ENCODE measurements at places on chromosomes 5 and 9.

- DNase-seq, result no peak
These were observed 2.9 kb downstream of the OR2V1 start for GRCh38 chr5:181127907-181128626.

DNA sequence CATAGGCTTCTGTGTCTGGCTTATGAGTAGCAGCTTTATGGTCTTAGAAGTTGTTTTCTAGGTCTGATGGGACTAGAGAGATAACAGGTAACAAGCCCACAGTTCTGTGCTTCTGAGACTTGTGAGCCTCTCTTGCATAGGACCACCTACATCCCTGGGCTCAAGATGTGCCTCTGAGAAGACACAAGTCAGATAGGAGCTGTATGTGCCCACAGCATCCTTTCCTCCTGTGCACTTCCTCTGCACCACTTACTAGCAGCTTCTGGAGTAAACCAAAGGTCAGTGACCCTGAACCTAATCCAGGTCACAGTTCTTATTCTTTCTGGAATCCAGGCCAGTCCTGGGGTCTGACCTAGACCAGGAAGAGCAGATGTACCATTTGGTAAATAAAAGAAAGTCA, 40.0 kb downstream of the GALNT10 start:
- no peak for DNase-seq

DNA sequence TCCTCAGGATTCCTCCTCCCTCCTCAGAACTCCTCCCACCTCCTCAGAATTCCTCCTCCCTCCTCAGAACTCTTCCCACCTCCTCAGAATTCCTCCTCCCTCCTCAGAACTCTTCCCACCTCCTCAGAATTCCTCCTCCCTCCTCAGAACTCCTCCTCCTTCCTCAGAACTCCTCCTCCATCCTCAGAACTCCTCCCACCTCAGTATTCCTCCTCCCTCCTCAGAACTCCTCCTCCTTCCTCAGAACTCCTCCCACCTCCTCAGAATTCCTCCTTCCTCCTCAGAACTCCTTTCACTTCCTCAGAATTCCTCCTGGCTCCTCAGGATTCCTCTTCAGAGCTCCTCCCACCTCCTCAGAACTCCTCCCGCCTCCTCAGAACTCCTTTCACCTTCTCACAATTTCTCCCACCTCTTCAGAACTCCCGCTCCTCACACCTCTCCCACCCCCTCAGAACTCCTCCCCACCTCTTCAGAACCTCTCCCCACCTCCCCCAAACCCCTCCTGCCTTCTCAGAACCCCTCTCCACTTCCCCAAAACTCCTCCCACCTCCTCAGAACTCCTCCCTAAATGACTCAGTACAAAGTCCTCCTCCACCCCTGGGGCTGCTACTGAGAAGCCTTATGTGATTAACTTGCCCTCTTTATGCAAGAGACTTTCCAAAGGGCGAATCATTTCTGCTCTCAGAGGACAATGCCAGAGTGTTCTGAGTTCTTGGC, 23.2 kb downstream of the SLC46A2 start:
- DNase-seq, result peak; percentile 97

DNA sequence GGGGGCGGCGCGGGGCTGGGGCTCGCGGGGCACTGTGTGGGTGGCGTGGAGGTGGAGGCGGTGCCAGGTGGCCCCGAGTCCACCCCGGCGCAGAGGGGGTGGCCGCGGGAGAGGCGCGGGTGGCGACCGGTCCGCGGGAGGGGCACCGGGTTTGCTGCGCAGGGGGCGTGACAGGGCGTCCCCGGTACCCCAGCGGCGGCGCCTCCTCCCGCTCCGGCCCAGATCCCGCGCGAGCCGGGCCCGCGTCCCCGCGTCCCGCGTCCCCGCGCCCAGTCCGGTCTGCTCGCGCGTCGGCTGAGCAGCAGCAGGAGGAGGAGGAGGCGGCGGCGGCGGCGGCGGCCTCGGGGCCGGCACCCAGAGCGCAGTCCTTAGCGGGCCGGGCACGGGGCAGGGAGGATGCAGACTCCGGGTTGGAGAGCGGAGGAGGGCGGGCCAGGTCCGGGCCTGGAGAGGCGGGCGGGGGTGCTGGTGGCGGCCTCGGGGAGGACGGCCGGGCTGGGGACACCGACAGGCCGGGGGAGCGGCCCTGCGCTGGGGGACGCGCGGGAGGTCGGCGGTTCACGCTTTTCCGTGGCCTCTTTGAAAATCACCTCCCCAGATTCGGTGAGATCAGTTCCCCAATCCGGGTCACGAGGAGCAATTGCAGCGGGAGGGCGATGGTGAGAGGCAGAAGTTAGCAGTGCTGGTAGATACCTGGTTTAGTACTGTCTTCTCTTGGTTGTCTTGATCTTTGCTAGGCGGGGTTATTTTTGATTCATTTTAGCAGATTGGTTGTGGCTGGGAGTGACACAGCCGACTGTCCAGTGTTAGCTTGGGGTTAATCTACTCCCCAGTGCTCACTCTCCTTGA, 1.7 kb downstream of the TRIO start:
- DNase-seq, result peak; percentile 59

DNA sequence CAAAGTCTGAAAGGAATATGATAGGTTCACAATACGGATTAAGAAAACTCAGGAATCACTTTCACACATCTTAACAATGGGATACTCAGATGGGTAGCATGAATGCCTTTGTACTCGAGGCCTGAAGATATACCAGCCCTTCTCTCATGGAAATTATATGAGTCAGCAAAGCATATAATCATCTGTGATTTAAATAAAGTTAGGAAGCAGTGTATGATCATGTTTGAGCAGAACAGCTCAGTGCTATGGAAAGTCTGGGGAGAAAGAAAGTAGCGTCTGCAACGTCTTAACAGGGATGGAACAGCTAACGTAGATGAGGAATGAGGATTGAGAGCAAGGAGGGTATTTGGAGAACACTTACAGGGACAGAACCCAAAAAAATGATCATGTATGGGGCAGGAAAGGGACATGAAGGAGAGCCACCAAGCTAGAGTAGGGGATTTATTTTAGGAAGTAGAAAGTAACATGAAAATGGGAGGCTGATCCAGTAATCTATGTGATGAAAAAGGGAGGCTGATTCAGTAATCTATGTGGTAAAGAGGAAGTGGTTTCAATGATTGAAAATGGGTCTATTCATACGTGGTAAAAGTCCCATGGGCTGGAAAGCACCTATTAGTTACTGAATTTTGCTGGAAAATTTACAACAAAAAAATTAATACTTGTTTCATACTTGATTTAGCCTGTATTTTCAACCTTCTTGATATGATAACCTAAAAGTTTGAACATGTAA, 85.9 kb downstream of the GNA14 start:
- peak; percentile 64 for DNase-seq

GRCh38 chr9:36855448-36856315, 178.4 kb downstream of the PAX5 start:
- no peak for DNase-seq

GRCh38 chr5:39717176-39717897, 292.6 kb upstream of the DAB2 start:
- DNase-seq, result peak; percentile 8

GRCh38 chr5:90792725-90793124, 234.1 kb downstream of the ADGRV1 start:
- no peak for DNase-seq

- no peak for DNase-seq
These were observed 317.6 kb upstream of the KLF4 start for GRCh38 chr9:107807183-107807582.

GRCh38 chr5:28404363-28405071, 1366.1 kb upstream of the CDH9 start:
- no peak for DNase-seq

- no peak for DNase-seq
These were observed 698.3 kb downstream of the MAT2B start for GRCh38 chr5:164203581-164204225.

DNA sequence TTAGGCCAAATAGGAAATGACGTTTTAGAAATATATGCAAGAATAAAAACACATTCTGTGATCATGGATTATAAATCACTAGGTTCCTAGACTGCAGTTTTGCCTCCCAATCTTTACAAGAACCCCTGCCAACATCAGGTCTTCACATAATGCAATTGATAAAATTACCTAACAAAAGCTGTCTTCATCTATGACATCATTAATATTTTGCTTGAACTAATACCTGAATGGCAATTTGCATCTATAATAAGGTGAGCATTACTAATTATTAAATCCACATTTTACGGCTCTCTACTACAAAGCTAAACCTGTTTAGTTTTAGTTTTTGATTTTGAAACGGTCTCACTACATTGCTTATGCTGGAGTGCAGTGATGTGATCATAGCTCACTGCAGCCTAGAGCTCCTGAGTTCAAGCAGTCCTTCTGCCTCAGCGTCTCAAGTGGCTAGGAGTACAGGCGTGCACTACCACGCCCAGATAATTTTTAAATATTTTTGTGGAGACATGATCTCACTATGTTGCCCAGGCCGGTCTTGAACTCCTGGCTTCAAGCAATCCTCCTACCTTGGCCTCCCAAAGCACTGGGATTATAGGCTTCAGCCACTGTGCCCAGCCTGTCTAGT, 218.0 kb downstream of the MLLT3 start:
- DNase-seq, result no peak

- DNase-seq, result no peak
These were observed 359.4 kb downstream of the HINT1 start for GRCh38 chr5:130805648-130806047.

GRCh38 chr5:60494635-60495034, 205.3 kb downstream of the DEPDC1B start:
- no peak for DNase-seq

DNA sequence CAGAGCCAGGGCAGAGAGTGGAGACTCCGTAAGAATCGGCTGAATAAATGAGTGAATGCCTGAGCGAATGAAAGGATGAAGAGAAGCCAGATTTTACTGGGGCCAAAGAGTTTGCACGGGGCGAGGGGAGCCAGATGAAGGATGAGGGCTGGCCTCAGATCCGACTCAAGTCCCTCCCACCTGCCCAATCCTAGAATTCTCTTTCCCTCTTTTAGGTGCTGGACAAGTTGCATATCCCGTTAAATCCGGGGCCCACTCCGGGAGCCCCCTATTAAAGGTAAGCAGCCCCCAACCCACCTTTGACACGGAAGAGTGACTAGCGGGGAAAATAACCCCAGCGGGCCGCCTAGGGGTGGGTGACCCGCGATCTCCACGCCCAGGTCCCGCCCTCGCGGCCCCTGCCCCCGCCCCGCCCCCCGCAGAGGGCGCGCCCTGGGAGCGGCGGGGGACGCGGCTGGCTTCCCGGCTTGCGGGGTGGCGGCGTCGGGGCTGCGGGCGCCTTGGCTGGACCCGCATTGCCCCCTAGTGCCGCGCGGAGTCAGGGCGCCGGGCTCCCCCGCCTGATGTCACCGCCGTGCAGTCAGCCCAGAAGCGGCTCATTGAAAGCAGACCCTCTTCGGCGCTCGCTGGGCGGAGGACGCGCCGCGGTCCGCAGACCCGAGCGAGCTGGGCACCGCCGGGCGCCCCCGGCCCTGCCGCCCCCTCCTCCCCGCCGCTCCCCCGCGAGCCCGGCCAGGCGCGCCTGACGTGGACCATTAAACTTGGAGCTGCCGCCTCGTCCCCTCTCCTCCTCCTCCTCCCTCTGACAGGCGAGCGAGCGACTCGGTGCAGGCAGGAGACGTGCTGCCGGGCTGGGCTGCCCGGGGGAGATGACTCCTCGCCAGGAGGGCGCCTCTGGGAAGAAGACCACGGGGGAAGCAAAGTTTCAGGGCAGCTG, at the start of gene ADRA1B:
Gene ADRA1B, plus strand, starts transcription at position 579 of the 937 bp plus-strand sequence. CDS start 424 bp downstream, outside the sequence.
- DNase-seq, result peak; percentile 40

GRCh38 chr5:106397700-106398099, 1273.0 kb downstream of the EFNA5 start:
- DNase-seq, result no peak

DNA sequence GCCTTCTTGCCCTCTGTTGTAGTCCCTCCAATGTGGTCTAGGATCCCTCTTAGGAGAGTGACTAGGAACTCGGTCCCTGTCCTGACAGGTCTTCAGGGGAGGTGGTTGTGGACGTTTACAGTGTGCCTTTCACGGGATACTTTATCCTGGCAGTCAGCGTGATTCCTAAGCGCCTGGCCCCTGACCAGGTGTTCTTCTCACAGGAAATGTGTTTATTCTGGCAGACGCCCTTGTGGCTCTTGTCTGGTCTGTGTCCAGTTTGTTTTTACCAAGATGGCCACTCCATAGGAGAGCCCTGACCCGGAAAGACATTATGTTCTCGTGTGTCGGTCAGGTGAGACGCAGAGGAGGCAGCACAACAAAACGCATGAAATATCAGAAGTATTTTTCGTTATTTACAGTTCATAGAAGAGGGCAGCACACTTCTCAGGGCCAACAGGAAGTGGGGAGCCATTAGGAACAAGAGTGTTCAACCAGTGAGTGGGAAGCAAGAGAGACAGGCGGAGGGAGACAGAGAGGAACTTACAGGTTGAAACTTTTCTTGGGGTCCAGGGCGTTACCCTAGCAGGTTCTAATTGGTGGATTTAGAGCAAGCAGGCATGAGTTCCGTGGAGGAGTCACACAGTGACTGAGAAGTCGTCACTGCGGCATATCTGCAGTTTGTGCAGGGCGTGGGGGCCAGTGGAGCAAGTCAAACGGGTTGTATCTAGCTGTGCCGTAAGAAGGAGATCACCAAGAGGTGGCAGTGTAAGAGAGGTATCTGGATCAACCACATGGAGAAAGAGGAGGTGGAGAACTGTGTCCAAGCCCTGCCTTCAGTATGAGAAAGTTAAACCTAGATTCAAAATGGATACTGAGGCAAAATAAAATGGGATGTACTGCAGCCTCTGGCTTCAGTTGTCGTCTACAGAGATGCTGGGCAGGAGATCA, 412.9 kb downstream of the ZSWIM6 start:
- DNase-seq, result no peak

GRCh38 chr5:873328-873727, 19.3 kb downstream of the BRD9 start:
- DNase-seq, result no peak

DNA sequence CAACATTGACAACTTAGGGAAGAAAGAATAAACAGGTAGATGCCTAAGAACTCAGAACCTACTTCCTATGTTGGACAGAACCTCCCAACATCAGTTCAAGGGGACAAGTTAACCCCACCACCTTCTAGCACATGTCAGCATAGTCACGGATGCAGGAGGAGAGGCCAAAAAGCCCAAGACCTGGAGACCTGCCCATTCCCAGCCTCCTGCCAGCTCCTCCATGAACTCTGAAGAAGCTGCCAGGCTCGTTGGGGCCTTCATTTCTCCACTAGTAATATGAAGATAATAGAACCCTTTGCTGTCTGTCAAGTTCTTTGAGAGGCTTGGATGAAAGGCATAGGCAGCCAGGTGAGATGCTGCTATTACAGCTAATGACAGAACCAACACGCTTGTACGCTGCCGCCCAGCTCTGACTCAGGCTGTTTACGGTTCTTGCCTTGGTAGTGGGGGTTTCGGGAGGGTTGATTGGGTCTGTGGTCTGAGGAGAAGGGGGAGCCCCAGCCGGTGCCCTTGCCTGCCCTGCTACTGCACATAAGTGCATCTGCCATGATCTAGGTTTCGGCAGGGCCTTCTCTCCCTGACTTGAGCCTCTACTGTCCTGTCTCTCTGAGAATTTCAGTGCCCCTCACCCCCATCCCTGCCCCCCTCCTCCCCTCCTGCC, 82.2 kb downstream of the NRG2 start:
- DNase-seq, result no peak

- no peak for DNase-seq
These were observed 13.9 kb upstream of the BASP1 start for GRCh38 chr5:17203329-17204132.

DNA sequence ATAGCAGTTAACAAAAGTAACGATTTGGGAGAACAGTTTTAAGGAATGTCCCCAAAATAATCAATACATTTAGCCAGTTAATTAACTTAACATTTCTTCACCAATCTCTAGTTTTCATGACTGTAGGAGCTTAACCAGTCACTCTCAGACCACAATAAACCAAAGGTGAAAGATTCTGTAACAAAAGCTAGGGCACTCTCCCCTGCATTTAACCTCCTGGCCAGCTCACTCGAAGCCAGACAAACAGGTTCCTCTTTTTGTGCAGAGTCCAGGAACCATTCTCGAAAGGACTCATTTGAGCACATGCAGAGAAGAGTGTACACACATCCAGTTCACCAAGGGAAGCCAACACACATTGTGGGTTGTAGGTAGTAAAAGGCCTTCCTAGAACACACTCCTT, 6.5 kb downstream of the IL7R start:
- DNase-seq, result peak; percentile 54

Measured in inflammatory macrophage treated with lipopolysaccharide for 1 hour (primary cell).